ENCODE measurements at places on chromosomes 11 and 22.

GRCh38 chr11:113991170-113991569 is 16.3 kb downstream of the HTR3A start:
- peak; percentile 36 for DNase-seq

GRCh38 chr11:9230296-9230695 is 34.9 kb downstream of the DENND5A start:
- no peak for DNase-seq

- no peak for DNase-seq
Observed at GRCh38 chr11:12218909-12219308, 108.5 kb downstream of the MICAL2 start.

- no peak for DNase-seq
Observed at GRCh38 chr11:70942593-70942992, 309.8 kb downstream of the SHANK2 start.

GRCh38 chr11:65556470-65557279 is 1.5 kb downstream of the LTBP3 start:
- no peak for DNase-seq

DNA sequence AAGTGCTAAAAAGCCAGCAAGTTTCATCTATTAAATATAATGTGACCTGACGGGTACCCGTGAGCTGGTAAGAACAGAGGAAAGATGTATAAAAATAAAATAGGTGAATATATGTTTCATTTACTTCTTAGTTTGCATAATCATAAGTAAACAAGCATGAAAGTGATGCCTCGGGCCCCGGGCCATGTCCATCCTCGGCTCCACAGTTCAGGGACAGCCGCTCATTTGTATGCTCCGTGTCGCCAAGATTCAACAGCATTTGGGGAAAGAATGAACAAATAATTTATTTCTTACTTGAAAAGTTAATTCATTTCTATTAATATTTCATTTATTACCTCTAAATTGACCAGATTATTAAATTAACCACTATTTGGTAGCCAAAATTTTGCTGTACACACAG is 251.8 kb downstream of the NTM start:
- no peak for DNase-seq

GRCh38 chr11:29129844-29130243 is 887.0 kb downstream of the KCNA4 start:
- DNase-seq: no peak

- no peak for DNase-seq
Observed at GRCh38 chr11:73520353-73521061, 77.4 kb downstream of the FAM168A start.

- DNase-seq: no peak
Observed at GRCh38 chr11:28106353-28107043, 1.5 kb downstream of the KIF18A start.

- DNase-seq: no peak
Observed at GRCh38 chr22:36745301-36745995, 30.5 kb downstream of the IFT27 start.

GRCh38 chr11:109972181-109972715 is 120.9 kb upstream of the ZC3H12C start:
- DNase-seq: peak; percentile 75

GRCh38 chr11:70205766-70206165 is 2.7 kb downstream of the FADD start:
- no peak for DNase-seq

DNA sequence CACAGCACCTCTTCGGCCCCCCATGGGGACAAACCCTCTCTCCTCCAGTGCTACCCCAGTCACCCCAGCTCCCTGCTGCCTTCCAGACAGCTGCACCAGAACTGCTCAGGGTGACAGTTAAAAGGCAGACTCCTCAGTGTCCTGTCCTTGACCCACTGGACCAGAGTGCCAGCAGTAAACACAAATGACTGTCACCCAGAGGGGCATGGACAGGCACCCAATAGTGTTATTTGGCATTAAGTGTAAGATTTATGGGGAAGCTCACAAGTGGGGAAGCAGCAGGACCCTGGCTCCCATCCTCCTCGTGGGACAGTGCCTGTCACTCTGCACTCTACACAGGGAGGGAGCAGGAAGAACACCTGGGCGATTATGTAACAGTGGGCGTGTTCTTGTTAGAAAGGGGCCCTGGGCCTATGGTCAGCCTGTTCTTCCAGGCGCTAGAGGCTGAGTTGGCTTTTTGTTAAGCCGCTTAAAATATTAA is 5.0 kb downstream of the RPS19BP1 start:
- peak; percentile 56 for DNase-seq

DNA sequence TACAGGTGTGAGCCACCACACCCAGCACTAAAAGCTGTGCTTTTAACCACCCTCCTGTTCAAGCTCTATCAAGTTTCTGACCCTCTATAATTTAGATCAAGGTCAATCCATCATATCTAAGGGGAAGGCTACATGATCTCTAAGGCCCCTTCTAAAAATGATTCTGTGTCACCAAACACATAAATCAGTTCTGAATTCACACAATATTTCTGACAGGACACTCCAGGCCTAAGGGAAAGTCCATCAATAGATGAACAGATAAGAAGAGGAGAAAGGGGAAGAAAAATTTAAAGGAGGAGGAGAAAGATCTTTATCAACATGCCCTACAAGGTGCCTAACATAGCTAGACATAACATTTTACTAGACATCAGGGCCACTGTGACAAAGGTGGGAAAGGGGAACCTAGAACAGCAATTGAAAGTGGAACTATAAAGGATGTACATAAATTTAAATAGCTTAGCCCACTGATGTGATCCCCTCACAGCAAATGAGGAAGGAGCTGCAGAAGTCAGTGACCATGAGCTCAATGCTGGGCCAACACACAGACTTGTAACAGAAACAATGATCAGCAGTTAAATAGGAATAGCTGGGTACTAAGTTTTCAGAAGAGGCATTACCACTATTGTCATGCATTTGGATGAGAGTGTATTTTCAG is 4.7 kb downstream of the PRCP start:
- no peak for DNase-seq
